ENCODE measurements at places on chromosomes 5 and 9.

- DNase-seq, result no peak
These were observed at the start of gene ERBIN for GRCh38 chr5:65926276-65926783. Gene ERBIN, plus strand, starts transcription at chr5:65926575. Its CDS starts 66,144 bp downstream, at chr5:65992719.

DNA sequence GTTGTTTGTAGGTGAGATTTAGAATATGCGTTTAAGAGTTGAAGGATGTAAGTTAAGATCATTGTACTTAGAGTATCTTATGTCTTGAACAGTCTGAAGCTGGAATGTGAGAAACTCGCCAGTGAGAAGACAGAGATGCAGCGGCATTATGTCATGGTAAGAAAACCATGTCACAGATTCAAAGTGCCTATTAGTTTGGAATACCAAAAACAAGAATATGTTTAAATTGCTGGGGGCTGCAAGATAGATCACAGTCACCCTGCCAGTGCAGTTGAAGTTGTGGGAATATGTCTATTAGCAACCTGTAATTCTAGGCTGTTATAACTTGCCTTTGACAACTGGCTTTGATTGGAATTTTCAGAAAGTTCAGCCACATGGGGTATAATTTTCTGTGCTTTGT lies 3.0 kb downstream of the TLE4 start:
- no peak for DNase-seq

DNA sequence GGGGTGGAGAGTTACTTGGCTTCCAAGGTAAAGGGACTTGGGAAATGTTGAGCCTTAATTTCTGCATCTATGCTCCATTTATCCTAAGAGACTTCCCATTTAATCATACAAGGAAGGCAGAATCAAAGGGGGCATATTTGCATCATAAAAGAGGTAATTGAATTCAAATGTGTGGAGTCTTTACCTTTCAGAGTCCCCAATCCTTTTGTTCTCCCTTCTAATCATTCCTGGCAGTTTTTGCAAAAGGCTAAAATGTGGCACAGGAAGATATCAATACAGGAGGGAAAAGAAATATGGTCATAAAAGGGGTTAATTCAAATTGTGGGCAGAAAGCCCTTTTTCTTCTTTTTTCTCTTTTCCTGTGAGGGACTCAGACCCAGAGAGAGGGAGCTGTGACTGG lies 69.5 kb downstream of the SFXN1 start:
- no peak for DNase-seq

DNA sequence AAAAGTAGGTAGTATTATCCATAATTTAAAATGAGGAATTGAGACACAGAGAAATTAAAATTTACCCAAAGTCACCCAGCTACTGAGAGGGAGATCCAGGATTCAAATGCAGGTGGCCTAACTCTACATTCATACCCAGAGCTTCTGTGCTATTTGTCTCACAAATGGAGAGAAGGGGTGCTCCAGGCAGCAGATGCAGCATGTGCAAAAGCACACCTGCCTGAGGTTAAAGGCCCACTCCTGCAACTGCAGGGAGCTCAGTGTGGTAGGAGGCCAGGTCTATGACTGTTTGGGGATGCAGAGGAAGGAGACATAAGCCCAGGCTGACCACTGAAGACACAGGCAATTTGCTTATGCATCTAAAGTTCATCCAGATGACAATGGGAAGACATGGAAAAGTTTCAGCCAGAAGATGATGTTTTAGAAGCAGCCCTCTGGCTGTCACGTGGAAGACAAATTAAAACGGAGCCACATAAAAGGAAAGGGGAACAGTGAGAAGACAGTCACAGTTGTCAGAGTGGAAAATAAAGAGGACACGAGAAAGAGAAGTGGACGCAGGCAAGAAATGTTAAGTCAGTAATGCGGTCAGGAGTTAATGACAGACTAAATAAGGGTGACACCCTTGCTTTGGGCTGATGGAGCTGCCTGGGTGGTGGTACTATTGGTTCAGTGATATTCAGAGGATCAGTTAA lies 214.7 kb downstream of the EBF1 start:
- DNase-seq, result no peak

DNA sequence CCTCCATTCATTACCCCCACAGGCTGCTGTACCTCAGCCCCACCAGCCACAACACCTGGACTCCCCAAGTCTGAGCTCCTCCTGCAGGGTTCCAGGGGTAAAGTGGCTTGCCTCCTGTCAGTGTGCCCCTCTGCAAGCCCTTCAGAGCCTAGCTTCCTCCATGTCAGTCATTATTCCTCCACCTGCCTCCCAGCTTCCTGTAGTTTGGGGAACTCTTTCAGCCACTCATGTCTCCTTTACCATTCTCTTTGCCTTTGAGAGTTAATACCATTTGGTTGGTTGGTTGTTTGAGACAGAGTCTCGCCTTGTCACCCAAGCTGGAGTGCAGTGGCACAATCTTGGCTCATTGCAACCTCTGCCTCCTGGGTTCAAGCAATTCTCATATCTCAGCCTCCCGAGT lies 36.2 kb downstream of the IRF1 start:
- DNase-seq, result no peak

- DNase-seq, result no peak
These were observed 96.1 kb upstream of the CDKN2B start for GRCh38 chr9:22105005-22105722.

DNA sequence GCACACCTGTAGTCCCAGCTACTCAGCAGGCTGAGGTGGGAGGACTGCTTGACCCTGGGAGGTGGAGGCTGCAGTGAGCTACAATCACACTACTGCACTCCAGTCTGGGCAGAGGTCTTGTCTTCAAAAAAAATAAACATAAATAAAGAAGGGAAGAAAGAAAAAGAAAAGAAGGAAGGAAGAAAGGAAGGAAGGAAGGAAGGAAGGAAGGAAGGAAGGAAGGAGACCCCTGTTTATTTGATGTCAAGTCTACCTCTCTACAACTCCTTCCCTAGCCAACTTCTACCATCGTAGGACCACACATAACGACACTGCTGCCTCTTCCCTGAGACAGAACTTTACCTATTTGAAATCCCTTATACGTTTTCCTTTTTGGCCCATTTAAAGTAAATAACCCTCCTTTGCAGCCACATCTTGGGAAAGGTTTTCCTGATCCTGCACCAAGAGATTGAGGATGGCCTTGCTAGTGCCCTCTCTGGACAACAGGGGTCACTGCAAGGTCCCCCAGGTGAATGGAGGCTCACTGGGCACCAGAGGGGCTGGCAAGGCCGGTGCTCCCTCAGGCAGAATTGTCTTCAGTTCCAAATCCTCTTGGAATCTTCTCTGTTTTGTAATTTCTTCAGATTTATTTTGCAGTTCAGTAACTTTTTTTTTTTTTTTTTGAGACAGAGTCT lies 10.5 kb downstream of the RPS14 start:
- DNase-seq, result no peak

DNA sequence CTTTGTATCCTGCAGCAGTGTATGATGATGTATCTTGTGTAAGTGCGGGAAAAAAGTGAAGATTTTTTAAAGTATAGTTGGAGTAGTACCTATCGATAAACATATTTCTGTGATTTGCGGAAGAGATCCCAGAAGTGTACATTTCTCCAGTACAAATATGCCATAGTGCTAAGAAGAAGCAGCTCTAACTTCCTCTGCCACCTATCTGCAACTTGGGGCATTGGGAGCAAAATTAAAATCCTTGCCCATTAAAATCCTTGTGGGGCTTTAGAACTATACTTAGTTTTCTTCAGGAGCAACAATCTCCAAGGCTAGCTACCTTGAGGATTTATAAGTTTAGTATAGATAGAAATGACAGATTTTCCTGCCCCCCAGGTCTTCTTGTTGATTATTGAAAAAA lies 123.7 kb downstream of the VCAN start:
- DNase-seq, result no peak

- no peak for DNase-seq
These were observed 159.7 kb upstream of the ELL2 start for GRCh38 chr5:96121364-96121763.

GRCh38 chr9:33894316-33894715 lies 77.4 kb downstream of the UBE2R2 start:
- DNase-seq, result no peak

DNA sequence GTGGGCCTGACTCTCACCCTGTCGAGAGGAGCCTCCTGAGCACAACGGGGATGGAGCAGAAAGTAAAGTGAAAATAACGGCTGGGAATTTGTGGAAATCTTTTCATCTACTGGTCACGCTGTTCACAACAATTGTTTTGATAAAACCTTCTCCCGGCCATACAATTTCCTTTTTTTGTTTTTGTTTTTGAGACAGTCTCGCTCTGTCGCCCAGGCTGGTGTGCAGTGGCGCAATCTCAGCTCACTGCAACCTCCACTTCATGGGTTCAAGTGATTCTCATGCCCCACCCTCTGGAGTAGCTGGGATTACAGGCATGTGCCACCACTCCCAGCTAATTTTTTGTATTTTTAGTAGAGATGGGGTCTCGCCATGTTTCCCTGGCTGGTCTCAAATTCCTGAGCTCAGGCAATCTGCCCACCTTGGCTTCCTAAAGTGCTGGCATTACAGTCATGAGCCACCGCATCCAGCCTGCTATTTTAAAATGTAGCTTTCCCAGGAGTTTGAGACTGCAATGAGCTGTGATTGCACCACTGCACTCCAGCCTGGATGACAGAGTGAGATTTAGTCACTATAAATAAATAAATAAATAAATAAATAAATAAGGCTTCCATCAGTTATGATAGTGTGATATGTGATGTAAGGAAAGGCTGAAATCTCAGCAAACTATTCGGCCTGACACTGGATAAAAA lies 73.5 kb upstream of the PTGER4 start:
- no peak for DNase-seq

DNA sequence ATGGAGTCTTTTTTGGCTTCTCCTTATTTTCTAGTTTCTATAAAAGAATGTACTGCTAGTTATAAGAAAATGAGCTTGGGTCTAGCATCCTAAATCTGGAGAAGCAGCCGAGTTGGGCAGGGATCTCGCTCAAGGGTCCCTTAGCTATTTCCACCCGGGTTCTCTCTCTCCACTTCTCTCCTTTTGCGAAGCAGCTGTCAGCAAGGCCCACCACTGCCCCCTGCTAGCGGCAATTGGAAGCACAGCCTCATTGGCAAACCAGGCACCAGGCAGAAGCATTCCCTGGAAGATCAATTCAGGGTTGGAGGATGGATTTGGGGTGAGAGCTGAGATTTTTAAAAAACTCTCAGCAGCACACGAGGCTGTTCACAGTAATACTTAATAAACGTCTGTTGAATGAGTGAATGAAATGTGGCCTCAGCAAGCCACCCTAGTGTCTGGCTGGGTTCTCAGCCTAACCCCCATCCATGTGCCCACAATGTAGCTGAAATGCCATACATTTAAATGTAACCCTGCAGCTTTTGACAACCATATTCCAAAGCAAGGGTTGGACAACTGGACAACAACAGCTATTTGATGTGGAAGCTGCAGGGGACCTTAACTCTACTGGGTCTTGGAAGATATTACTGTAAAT lies 34.6 kb upstream of the TNIP1 start:
- no peak for DNase-seq

DNA sequence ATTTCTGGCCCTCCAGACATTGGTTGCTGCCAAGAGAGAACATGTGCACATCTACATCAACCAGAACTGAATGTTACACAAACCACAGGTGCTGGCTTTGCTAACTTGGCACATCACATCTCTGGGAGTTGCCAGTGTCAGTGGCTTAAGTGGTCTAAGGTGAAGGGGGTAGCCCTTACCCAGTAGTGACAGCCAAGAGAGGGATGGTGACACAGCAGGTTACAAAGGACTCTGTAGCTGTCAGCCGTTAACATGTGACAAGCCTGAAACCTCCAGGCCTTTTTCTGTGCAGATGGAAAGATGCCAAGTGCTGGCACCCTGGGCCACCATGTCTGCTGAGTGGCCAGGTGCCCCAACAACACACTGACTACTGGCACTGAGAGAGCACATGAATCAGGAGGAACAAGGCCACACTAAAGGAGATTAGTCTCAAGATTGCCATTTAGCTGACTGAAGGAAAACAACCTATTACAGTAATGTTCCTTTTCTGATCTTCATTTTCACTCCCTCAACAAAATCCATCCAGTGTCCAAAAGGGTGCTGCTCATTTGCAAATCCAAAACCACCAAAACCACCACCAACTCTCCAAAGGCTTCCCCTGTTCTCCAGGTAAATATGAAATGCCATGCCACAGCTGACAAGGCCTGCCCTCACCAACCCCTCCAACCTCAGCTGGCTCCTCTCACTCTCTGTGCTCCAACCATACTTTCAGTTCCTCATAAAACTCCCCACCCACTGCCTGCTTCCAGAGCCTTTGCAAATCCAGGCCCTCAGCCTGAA lies 20.2 kb downstream of the SIL1 start:
- no peak for DNase-seq

- no peak for DNase-seq
These were observed 16.8 kb upstream of the CCL28 start for GRCh38 chr5:43429016-43429415.

DNA sequence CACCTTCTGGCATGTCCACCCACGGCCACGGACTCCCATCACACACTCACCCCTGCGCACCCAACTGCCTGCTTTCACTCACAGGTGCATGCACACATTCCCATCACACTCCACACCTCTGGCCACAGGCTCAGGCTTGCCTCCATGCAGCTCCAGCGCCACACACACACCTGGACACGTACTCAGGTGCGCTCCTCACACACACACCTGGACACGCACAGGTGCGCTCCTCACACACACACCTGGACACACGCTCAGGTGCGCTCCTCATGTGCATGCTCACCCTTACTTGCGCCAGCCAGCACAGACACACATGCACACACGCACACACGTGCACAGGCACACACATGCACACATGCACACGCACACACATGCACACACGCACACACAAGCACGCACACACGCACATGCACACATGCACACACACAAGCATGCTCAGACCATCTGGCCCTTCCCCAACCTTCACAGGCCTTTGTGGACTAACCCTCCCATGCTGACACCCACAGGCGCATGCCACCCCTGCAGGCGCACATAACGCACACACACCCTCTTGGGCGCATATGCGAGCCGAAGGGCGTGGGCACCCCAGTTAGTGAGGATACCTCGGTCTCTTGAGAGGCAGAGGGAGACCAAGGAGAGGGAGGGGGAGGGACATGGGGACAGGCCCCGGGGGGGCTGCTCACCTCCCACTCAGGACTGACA lies 8.3 kb downstream of the GRIN1 start:
- DNase-seq, result no peak

DNA sequence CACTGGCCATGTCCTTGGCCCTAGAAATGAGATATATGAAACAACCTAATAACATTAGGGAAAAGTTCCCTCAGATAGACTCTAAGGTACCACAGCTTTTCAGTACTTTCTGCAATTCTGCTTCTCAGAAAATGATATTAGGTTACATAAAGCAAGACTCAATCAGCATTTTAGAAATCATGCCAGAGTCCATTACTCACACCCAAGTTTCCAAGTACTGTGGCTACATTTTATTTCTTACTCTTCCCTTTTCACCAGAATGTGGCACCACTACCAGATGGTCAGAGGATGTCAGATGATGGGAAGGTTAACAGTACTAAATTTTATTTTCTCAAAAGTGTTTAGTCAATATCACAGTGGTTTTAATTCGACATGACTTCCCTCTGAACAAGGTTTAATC lies 217.2 kb downstream of the MLLT3 start:
- DNase-seq, result no peak

DNA sequence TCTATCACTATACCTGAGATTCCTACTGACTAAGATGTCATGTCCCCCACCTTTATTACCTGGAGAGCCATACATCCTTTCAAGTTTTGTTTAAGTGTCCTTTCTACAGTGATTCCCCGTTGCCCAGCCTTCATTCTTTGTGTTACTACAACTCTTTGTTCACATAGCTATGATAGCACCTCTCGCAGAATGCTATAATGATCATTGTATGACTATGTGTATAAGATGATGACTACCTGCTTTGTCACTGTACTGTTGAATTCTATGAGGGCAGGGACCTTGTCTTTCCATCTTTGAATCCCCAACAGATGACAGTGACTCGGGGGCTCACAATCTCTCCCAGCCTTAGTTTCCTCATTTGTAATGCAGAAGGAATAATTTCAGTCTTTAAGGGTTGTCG lies 361.2 kb downstream of the NPR3 start:
- no peak for DNase-seq

- no peak for DNase-seq
These were observed at the start of gene CCDC183 for GRCh38 chr9:136796238-136796774. Gene CCDC183, plus strand, starts transcription at chr9:136796338. Its CDS starts 60 bp downstream, at chr9:136796398.

All from NCI-H1417 treated with DMSO at 0.1 percent for 48 hours (cell line).